Amniotic stem cell (primary cell): ENCODE measurements at places on chromosomes 16 and 17.

GRCh38 chr17:73787076-73788059 lies 143.1 kb upstream of the SDK2 start:
- DNase-seq = no peak

GRCh38 chr16:67163164-67163998 lies 1.2 kb upstream of the HSF4 start:
- no peak for DNase-seq

GRCh38 chr17:70276906-70277305 lies 107.6 kb downstream of the KCNJ2 start:
- no peak for DNase-seq

GRCh38 chr17:20203018-20203417 lies 193.9 kb downstream of the SPECC1 start:
- no peak for DNase-seq

DNA sequence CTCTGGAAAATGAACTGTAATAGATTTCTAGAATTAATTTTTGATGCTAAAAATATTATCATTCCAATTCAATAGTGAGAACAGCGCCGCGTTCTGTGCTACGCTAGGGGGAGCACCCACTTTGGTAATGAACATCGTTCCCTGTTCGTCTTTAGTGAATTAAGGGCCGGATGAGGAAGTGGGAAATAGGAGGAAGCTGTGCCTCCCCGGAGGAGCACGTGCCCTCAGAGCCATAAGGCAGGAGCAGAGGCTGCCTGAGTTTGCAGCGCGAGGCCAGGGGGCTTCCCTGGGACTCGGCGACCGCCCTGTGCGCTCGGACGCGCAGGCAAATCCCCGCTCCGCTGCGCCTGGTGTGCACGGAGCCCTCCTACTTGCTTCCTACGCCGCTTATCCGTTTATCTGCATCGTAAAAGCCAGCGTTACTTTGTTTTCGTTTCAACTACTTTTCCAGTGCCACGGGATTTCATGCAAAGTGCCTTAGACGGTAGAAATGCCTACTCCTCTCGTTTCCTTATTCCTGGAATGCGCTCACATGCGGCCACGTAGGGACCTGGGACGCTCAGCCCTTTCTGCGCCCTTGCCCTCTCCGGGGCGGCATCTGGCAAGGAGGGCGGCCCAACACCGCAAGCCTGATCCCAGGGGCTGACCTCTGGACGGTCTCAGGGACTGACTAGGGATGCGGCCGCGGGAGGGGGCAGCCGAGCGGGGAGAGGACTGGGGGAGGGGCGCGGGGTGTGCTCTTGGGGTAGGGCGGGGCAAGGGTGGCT lies 76.4 kb downstream of the KCNJ12 start:
- DNase-seq = peak; percentile 48

GRCh38 chr16:48052731-48053417 lies 102.9 kb downstream of the ABCC12 start:
- DNase-seq = no peak

GRCh38 chr17:13001991-13002615 lies 15.7 kb downstream of the ELAC2 start:
- DNase-seq = no peak

DNA sequence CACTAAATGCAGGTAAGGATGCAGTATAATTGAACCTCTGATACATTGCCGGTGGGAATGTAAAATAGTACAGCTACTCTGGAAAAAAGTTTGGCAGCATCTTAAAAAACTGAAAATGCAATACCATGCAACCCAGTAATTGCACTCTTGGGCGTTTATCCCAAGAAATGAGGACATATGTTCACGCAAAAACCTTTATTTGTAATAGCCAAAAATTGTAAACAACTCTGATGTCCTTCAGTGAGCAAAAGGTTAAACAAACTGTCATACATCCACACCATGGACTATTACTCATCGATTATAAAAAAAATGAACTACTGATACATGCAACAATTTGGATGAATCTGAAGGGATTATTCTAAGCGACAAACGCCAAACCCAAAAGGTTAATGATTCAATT lies 16.9 kb downstream of the SYNRG start:
- no peak for DNase-seq

- DNase-seq = no peak
Observed at GRCh38 chr16:24214992-24215391, 41.1 kb upstream of the CACNG3 start.

DNA sequence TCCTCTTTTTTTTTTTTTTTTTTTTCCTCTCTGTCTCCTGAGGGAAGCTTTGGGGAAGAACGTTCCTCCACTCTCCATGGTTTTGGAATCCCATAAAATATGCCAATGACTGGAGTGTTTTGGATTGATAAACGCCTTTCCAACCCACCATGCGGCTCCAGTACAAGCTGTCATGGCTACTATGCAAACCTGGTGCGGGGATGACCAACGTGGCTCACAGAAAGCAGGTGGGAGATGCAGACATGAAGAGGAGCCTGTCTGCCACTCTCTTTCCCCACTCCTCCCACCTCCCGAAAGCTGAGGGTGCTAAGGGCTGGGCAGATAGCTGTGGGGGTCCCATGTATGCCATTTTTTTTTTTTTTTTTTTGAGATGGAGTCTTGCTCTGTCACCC lies 69.9 kb upstream of the SEC14L1 start:
- DNase-seq = no peak

GRCh38 chr16:70476272-70477020 lies 22.1 kb downstream of the FCSK start:
- DNase-seq = no peak

- no peak for DNase-seq
Observed at GRCh38 chr17:61467416-61468262, 15.4 kb downstream of the TBX4 start.

DNA sequence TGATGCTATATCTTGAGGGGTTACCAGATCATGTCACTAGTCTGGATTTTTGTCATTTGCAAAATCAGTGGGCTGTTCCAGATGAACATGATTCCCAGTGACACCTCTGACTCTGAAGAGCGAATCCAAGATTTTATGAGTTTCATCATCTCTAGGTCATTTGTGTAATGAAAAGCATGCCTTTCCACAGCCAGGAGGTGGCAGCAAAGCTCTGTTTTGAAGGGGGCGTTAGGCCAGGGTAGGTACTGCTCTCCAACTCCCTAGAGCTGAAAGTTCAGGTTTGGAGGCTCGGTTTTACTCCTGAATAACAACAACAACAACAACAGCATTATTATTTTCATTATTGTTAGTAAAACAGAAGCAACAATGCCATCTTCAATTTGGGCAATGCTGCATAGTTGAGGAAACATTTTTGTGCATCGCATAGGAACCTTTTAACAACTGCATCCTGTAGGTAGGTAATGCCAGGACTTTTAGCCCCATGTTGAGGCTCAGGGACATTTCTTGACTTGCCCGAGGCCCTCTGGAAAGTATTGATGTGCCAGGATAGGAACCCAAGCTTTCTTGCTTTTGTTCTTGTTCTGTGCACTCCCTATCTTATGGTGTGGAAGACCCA lies 77.0 kb downstream of the MYH13 start:
- DNase-seq = peak; percentile 33

DNA sequence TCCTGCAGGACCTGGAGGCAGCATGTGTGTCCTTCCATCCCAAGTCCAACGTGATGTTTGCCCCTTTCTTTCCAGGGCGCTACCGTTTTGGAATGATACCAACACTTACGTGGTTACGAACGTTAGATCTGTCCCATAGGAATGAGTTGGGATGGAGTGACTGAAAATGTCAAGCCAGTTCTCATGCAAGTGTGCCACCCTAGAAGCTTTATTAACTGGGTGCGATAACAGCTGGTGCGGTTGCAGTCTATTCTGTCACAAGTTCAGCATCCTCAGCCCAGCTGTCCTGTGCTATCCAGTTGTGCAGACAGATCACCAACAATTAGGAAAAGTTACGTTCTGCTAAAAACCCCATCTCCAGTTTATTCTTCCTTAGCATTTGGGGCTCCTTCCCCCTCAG lies 52.5 kb downstream of the BANP start:
- DNase-seq = no peak

GRCh38 chr17:28335959-28336871 lies 654 bp downstream of the TNFAIP1 start:
- DNase-seq = peak; percentile 80

DNA sequence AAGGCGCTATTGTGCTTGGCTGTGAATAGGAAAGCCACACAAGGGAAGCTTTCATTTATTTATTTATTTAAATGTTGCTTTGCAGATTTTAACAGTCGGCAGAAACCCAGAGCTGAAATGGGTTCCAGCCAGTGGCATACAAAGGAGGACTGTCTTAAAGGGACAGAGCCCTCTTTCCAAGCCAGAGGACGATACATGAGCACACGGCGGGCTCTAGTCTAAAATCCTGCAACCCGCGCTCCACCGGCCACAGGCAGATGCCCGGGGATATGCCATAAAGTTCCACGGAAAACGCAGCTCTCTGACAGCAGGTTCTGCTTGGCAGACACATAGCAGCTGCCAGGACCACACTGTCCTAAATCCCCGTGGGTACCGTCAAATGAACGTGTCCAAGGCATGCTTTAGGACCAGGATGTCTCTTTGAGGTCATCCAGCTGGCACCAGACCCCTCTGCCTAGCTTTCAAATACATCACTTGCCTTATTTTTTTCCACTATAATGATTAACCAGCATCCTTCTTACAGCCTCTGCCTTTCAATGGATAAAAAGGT lies 64.6 kb downstream of the CYTH1 start:
- no peak for DNase-seq

GRCh38 chr17:83069931-83070742 lies 9.3 kb upstream of the METRNL start:
- DNase-seq = no peak

GRCh38 chr17:35653619-35654361 lies 66.7 kb downstream of the AP2B1 start:
- no peak for DNase-seq

DNA sequence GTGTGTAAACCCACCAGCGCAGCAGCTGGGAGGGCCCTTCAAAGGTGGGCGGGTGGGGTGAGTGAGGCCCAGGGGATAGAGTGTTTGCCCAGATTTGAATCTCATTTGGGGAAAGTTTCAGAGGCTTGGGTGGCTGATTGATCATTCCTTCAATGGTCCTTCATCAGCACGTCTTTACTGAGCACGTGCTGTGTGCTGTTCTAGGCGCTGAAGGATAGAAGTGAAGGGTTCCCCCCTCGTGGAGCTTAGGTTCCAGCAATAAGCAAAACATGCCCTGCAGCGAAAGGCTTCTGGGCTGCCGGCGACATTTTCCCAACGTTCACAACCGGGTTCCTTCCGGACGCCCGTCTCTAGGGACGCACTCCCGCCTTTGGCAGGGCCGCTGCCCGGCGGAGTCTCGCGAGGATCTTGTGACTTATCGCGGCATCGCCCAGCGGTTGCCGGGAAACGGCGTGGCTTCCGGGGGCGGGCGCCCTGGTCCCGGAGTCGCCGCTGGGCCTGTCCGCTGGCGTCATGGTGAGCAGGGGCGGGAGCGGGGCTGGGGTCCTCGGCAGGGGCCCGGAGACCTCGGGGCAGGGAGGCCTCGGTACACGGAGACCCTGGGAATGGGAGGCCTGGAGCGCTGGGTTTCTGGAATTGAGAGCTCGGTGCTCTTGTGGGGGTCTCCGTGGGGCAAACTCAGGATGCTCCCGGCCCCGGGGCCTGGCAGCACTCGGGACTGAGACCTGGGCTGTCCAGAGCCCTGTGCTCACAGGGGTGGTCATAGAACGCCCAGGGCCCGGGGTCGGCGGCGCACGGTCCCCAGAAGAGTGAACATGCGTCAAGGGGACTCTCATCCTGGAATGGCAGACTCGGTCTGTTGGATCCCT lies 3.2 kb upstream of the DBNDD1 start:
- peak; percentile 46 for DNase-seq

DNA sequence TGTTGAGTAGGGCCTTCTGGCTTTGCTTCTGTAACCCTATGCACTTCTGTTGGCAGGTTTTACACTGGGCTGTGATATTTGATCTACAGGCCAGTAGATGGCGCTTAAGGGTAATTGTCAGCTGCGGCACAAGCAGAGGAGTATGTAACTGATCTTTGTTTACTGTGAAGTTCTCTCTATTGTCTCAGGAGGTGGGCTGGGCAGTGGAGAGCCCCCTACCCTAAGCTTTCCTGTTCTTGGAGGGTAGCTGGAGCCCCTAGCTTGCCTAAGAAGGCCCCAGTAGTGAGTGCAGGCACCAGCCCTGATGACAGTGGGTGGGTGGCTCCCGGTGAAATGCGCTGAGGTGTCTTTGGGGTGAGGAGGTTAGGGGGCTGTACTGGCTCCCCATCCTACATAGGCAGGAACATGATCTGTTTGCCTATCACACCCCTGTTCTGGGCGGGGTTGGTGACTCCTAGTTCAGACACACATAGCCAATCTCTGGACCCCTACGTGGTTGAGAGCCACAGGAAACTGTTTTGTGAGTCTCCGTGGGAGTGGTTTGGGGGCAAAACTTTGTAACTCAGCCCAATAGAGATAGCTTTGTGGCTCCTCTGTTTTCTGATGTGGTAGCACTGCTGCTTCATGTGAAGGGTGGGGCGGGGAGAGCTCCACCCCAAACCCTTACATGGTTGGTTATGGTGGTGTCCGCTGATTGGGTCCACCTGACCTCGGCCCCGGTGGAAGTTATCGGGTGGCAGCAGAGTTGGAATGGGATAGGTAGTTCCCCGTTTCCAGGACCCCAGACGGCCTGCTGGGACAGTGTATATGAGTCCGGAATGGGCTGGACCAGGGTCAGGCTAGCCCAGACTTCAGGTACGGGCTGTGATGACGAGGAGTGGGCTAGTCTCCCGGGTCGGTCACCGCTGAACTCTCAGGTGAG lies 60.4 kb downstream of the SLFN11 start:
- DNase-seq = peak; percentile 20

DNA sequence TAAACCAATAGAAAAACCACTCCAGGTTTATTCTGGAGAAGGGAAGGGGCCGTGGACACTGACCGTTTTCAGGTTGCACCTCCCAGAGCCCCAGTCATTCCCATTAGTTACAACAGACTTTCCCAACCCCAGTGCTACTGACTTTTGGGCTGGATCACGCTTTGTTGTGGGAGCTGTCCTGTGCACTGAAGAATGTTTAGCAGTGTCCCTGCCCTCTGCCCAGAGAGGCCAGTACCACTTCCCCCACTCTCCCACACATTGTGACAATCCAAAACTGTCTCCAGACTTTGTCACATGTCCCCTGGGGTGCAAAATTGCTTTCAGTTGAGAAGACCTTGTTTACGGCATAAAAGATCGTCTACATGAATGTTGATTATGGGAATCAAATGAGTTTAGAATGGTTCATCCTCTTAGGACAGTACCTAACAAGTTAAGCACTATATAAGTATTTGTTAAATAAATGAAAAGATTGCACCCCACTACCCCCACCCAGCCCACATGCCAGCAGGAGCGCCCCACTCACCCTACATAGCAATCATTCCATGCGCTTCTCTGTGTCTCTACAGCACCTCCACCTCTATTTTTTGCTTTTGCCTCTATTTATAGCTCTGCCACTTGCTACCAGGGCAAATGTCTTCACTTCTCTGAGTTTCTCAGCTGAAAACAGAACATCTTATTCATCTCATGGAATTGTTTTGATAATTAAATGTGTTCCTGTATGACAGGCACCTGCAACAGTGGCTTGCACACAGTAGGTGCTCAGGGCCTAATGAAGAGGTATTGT lies 104.9 kb downstream of the AXIN2 start:
- no peak for DNase-seq

- no peak for DNase-seq
Observed at GRCh38 chr16:84088695-84089395, 27.9 kb downstream of the MBTPS1 start.

- no peak for DNase-seq
Observed at GRCh38 chr17:72928454-72929136, 163.9 kb downstream of the SLC39A11 start.
